Body of pancreas (tissue), 4 donors: ENCODE measurements at places on chromosomes 13 and 19. TPM values are rescaled to one million over a fixed set of nuclear protein-coding genes. Genes with fewer than 3 reads are reported as not detected.

Gene KMT5C
- 14.8 TPM for total RNA-seq

Gene SWSAP1
- total RNA-seq: 2.0 TPM

Gene OR7D2
- total RNA-seq: not detected

Gene WDR88
- total RNA-seq: not detected

Gene REEP6
- total RNA-seq: 16.6 TPM

Gene PLK5
- not detected for total RNA-seq

Gene AXL
- 15.0 TPM for total RNA-seq

Gene ZNF90
- 13.5 TPM for total RNA-seq

Gene GNA15
- 2.6 TPM for total RNA-seq

Gene MRI1
- 69.0 TPM for total RNA-seq

Gene CTU1
- total RNA-seq: 6.0 TPM

Gene KCNJ14
- 1.6 TPM for total RNA-seq

Gene SIGLEC6
- total RNA-seq: 0.26 TPM

Gene NUP58
- total RNA-seq: 30.9 TPM

Gene CD79A
- total RNA-seq: not detected

Gene LHB
- total RNA-seq: 45.8 TPM

Gene LRRC25
- total RNA-seq: not detected

Gene TSSK6
- total RNA-seq: 2.1 TPM

Gene PDX1
- 25.1 TPM for total RNA-seq

Gene PSG1
- not detected for total RNA-seq

Gene ANGPTL8
- total RNA-seq: not detected

Gene ZNF420
- 4.4 TPM for total RNA-seq

Gene ANGPTL4
- total RNA-seq: 68.7 TPM

Gene NPAS1
- total RNA-seq: not detected

Gene SLC5A5
- not detected for total RNA-seq

Gene OR4F17
- not detected for total RNA-seq

Gene CYSLTR2
- 0.52 TPM for total RNA-seq

Gene NLRP7
- not detected for total RNA-seq

Gene CBLC
- total RNA-seq: 18.5 TPM

Gene CYP2F1
- total RNA-seq: not detected

Gene PTGIR
- total RNA-seq: 9.6 TPM

Gene JSRP1
- total RNA-seq: not detected
